HFFc6 (cell line): ENCODE measurements at places on chromosomes 1 and 21. TPM values are rescaled to one million over a fixed set of nuclear protein-coding genes. Genes with fewer than 3 reads are reported as not detected.
A peak's percentile ranks its signal among the peaks of the same experiment; 100 is the strongest.

GRCh38 chr1:3581296-3582036, 29.8 kb downstream of the MEGF6 start:
- DNase-seq = no peak
- no peaks in the 10 kb centered on the region for H3K36me3 ChIP-seq
- H3K27me3 ChIP-seq = peaks cover 8% of the 10 kb centered on the region
- H3K4me1 ChIP-seq = no peaks in the 10 kb centered on the region

The ACKR1 gene
- total RNA-seq = not detected in 3 replicates

DNA sequence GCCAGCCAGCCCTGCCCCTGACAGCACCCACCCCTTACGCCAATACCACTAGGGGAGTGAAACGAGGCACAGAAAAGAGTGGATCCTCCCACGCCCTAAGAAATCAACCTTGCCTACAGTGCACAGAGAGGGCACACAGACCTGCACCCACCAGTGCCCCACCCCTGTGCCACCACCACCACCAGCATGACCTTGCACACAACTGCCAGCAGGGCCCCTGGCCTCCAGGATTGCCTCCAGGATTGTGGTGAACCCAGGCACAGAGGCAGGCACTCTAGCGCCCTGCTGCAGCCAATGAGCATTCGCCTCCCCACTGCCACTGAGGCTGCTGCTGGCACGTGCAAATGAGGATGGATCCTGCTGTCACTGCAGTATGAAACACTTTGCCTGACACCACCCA, 23.5 kb upstream of the SGIP1 start:
- H3K4me3 ChIP-seq = no peak overlapping the region
- peaks cover 44% of the 10 kb centered on the region for H3K4me1 ChIP-seq
- H3K36me3 ChIP-seq = peaks cover 11% of the 10 kb centered on the region

GRCh38 chr1:31798433-31799195, 17.2 kb downstream of the SPOCD1 start:
- no peaks in the 10 kb centered on the region; the same call in 1 of the 2 replicates for H3K27me3 ChIP-seq
- peaks cover 50% of the 10 kb centered on the region for H3K4me1 ChIP-seq
- H3K4me3 ChIP-seq = peak overlapping the region; percentile 90
- peak overlapping the region; percentile 90 for H3K27ac ChIP-seq

The TEDDM1 gene
- total RNA-seq = not detected in 2 replicates
